ENCODE measurements at places on chromosomes 1 and 21.

DNA sequence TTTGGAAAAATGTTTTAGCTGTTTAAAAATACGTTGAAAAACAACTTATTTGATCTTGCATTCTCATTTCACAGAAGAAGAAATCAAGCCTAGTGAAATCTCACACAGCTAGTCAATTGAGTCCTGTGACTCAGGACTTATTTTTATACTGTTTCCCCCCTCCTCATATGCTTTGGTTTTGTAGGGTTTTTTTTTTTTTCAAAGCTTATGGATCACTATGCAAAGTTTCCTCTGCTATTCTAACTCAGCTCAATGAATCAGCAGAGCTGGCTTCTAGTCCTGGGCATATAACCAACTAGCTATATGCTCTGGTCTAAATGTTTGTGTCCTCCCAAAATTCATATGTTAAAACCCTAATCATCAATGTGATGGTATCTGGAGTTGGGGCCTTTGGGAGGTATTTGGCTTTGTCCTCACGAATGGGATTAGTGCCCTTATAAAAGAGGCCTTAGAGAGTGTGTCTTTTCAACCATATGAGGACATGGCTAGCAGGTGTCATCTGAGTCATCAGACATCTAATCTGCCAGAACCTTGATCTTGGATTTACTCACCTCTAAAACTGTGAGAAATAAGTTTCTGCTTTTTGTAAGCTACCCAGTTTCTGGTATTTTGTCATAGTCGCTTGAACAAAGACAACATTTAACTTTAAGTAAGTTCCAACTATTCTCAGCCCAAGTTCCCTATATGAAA is 317.2 kb upstream of the C1orf87 start:
- DNase-seq: no peak
- no peak overlapping the region for H3K4me3 ChIP-seq
- no peak overlapping the region for H3K27ac ChIP-seq
- H3K27me3 ChIP-seq: no peaks in the 10 kb centered on the region
- H3K4me1 ChIP-seq: no peaks in the 10 kb centered on the region

DNA sequence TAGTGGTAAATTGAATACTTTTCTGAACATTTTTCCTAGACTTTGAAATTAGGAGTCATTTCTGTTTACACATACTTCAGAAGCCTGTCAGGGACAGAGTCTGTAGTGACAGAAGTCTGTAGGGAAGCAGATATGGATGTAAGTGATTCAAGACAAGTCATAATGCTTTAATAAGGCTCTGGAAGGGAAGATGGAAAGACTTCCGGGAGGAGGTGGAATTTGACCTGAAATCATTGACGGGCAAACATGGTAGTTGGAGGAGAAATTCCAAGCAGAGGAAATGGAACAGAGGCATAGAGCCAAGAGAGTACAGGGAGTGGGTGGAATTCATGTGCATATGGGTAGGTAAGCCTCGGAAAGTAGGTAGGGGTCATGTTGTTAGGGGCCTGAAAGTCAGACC is 22.5 kb downstream of the CAMTA1 start:
- no peak overlapping the region for H3K27ac ChIP-seq
- H3K27me3 ChIP-seq: no peaks in the 10 kb centered on the region
- no peak for DNase-seq
- H3K4me1 ChIP-seq: peaks cover 30% of the 10 kb centered on the region
- H3K36me3 ChIP-seq: peaks cover 3% of the 10 kb centered on the region

DNA sequence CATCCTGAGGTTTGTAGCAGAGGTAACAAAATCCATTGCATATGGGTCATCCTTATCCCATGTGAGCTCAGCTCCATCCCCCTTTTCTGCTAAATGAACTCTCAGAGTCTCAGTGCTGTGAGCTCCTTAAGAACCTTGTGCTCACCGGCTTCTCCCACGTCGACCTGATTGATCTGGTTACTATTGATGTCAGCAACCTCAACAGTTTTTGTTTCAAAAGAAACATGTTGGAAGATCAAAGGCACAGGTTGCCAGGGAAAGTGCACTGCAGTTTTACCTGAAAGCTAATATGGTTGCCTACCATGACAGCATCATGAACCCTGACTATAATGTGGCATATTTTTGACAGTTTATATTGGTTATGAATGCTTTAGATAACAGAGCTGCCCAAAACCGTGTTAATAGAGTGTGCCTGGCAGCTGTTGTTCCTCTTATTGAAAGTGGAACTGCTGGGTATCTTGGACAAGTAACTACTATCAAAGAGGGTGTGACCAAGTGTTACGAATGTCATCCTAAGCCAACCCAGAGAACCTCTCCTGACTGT is 131.4 kb downstream of the HS2ST1 start:
- no peaks in the 10 kb centered on the region for H3K27me3 ChIP-seq
- no peaks in the 10 kb centered on the region for H3K36me3 ChIP-seq
- peaks cover 22% of the 10 kb centered on the region for H3K4me1 ChIP-seq
- peak; percentile 81 for DNase-seq

DNA sequence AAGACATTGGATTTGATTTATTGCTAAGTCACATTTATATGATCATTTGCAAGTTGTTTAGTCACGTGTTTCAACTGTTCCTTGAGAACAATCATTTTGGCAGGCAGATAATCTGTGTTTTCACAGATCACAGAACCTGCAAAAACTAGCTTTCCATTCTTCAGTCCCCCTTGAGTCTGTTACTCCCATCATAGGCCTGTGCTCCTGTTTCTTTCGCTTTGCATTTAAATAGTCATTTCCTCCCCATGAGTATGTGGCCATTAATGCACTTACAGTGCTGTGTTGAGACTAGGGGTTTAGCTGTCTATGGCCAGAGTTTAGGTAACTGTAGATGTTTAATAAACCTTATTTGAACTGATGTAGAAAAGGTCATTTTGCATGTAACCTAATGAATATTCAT is 214.5 kb downstream of the PATJ start:
- no peak overlapping the region for H3K27ac ChIP-seq
- H3K4me3 ChIP-seq: no peak overlapping the region
- DNase-seq: no peak
- no peaks in the 10 kb centered on the region for H3K36me3 ChIP-seq

DNA sequence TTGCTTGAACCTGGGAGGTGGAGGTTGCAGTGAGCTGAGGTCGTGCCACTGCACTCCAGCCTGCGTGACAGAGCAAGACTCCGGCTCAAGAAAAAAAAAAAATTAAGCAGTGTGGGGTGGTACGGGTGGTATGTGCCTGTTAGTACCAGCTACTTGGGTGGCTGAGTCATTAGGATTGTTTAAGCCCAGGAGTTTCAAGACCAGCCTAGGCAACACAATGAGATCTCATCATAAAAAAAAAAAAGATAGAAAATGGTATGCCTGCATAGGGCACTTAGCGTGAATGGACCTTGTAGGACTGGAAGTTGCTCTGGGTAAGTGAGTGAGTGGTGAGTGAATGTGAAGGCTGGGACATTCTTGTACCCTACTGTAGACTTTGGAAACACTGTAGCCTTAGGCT is 37.0 kb downstream of the TBCE start:
- H3K4me3 ChIP-seq: no peak overlapping the region
- H3K36me3 ChIP-seq: no peaks in the 10 kb centered on the region
- no peaks in the 10 kb centered on the region for H3K4me1 ChIP-seq

DNA sequence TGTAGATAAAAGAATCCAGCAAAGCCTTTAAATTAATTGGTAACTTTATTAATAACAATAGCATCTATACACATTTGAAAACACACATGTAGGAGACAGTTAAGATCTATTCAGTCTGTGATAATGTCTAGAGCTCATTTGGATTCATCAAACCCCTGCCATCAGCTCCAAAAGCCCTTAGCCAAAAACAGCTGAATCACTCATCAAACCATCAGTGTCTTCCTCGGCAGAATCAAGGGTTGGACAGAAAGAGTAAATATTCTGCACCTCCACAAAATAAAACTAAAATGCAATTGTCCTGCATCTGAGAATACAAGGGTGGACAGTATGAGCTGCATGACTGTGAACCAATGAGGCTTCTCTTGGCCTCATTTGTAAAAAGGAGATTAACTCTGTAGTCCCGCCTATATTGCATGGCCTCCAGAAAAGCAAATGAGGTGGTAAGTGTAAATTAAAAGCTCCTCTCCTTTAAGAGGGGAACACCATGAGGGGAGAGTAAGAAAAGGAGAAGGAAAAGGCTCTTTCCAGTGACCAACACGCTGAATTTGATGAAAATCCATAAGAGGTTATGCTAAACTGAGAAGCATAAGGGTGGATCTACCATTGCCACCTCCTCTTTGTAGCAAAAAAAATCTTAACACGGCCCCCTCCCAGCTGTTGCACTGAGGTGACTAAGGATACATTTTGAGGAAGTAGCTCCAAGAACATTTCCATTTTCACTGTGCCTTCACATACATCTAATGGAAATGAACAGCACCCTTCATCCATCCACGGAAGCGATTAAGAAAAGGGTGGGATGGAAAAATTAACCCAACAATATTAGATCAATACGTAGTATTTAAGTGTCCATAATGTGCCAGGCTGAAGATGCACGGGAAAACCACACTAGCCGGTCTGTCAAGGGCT is 14.7 kb upstream of the BOLA1 start:
- H3K27ac ChIP-seq: peak overlapping the region; percentile 88
- H3K27me3 ChIP-seq: no peaks in the 10 kb centered on the region
- H3K4me1 ChIP-seq: peaks cover 35% of the 10 kb centered on the region
- DNase-seq: no peak
- peak overlapping the region; percentile 81 for H3K4me3 ChIP-seq

GRCh38 chr1:229258031-229258756 is 12.7 kb upstream of the RAB4A start:
- H3K27me3 ChIP-seq: no peaks in the 10 kb centered on the region
- peak; percentile 68 for DNase-seq
- no peak overlapping the region for H3K4me3 ChIP-seq
- H3K4me1 ChIP-seq: peaks cover 40% of the 10 kb centered on the region

- no peaks in the 10 kb centered on the region for H3K27me3 ChIP-seq
- DNase-seq: no peak
- H3K27ac ChIP-seq: no peak overlapping the region
- H3K4me1 ChIP-seq: no peaks in the 10 kb centered on the region
- no peaks in the 10 kb centered on the region for H3K36me3 ChIP-seq
- H3K4me3 ChIP-seq: no peak overlapping the region
Observed at GRCh38 chr1:86150553-86151055, 6.0 kb downstream of the COL24A1 start.

DNA sequence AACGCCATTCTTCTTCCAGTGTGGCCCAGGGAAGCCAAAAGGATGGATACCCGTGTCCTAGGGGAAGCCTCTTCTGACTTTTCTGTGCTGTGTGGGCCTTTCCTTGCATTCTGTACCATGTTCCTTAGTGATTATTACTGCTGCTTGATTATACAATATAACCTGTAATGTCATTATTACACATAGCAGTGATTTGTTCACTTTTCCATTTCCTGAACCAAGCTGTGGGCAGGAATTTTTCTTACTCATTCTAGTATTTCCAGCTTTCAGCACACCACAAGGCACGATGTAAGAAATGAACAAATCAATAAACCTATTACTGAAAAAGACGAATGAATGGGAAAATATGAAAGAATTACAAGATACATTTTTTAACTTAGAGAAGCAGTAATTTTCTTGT is 8.4 kb upstream of the USP33 start:
- H3K27me3 ChIP-seq: no peaks in the 10 kb centered on the region
- H3K36me3 ChIP-seq: no peaks in the 10 kb centered on the region
- H3K4me3 ChIP-seq: no peak overlapping the region
- H3K4me1 ChIP-seq: no peaks in the 10 kb centered on the region
- no peak for DNase-seq
- no peak overlapping the region for H3K27ac ChIP-seq

DNA sequence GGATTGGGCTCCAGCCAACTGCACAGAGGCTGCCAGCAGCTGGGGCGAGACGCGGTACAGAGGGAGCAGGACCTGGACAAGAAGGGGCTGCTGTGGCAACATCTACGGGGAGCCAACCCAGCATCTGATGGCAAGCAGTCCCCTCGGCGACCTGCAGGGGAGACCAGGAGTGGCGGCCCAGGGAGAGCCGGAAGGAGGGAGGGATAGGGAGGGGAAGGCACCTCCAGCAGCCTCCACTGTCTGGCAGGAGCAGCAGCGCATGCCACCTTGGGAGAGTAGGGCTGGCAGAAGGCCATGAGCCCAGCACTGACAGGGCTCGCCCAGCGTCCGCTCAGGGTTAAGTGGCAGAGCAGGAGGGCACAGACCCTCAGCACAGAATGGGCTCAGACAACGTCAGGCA is 17.3 kb downstream of the CHD5 start:
- H3K36me3 ChIP-seq: no peaks in the 10 kb centered on the region
- H3K4me1 ChIP-seq: no peaks in the 10 kb centered on the region
- H3K27ac ChIP-seq: no peak overlapping the region

- no peak overlapping the region for H3K4me3 ChIP-seq
- no peaks in the 10 kb centered on the region for H3K4me1 ChIP-seq
- no peak overlapping the region for H3K27ac ChIP-seq
- H3K36me3 ChIP-seq: no peaks in the 10 kb centered on the region
Observed at GRCh38 chr1:147825586-147825985, 65.2 kb upstream of the GJA5 start.

DNA sequence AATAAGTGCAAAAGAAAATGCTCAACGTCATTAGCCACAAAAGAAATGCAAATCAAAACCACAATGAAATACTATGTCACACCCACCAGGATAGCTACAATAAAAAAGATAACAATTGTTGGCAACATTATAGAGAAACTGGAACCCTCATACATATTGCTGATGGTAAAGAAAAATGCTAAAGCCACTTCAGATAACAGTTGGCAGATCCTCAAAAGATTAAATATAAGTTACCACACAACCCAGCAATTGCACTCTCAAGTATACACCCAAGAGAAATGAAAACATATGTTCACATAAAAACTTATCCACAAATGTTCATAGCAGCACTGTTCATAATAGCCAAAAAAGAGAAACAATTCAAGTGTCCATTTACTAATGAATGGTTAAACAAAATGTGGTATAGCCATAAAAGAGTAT is 20.7 kb downstream of the TRIM33 start:
- no peak for DNase-seq
- peaks cover 35% of the 10 kb centered on the region for H3K4me1 ChIP-seq
- no peak overlapping the region for H3K4me3 ChIP-seq
- no peaks in the 10 kb centered on the region for H3K27me3 ChIP-seq

DNA sequence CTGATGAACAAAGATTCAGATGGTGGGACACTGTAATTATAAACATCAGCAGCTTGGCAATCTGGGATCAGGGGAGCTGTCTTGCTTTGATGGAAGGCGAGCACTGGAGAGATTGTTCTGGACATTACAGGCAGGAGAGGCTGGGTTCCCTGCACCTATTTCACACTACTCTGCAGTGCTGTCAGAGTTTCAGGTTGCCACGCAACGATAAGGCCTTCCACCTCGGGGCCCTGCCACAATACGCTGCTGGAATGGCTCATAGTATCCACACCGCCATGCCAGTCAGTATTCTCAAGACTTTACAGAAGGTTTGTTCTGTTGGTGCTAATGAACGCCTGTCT is 96.8 kb downstream of the GLIS1 start:
- H3K27ac ChIP-seq: no peak overlapping the region
- no peaks in the 10 kb centered on the region for H3K36me3 ChIP-seq
- H3K4me3 ChIP-seq: no peak overlapping the region
- H3K4me1 ChIP-seq: no peaks in the 10 kb centered on the region
- H3K27me3 ChIP-seq: no peaks in the 10 kb centered on the region
